ENCODE measurements at places on chromosomes 13 and 19.
A peak's percentile ranks its signal among the peaks of the same experiment; 100 is the strongest.

DNA sequence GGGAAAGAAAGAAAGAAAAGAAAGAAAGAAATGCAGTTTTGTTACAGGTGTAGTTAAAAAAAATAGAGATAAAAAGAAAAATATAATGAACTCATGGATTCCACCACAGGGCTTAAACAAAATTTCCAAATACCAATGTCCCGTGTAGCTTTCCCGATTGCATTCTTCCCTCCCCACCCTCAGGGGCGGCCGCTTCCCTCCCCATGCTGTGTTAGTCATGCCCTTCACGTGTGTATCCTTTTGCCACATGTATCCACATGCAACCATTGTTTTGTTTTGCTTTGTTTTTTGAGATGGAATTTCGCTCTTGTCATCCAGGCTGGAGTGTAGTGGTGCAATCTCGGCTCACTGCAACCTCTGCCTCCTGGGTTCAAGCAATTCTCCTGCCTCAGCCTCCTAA lies 3.6 kb upstream of the KMT5C start:
- no peak for DNase-seq

DNA sequence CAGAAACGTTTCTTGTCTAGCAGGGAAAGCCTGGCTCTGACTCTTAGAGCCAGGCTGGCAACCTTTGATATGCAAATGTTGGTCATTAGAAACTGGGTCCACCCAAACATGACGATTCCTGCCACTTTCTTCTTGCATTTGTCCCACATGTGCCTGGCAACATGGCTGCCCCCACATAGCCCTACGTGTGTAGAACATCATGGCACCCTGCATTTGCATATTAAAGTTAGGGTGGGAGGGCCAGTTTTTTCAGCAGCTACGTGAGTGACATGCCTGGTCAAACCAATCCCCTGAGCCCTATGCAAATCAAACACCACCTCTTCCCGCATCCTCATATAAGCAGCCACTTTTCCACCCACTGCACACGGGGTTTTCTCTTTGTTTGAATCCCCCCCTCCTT lies 95.0 kb downstream of the LIG4 start:
- DNase-seq, result no peak

- DNase-seq, result no peak
These were observed 508.9 kb upstream of the ARGLU1 start for GRCh38 chr13:107076801-107077200.

- DNase-seq, result no peak
These were observed 71.8 kb downstream of the SPACA7 start for GRCh38 chr13:112447761-112448603.

DNA sequence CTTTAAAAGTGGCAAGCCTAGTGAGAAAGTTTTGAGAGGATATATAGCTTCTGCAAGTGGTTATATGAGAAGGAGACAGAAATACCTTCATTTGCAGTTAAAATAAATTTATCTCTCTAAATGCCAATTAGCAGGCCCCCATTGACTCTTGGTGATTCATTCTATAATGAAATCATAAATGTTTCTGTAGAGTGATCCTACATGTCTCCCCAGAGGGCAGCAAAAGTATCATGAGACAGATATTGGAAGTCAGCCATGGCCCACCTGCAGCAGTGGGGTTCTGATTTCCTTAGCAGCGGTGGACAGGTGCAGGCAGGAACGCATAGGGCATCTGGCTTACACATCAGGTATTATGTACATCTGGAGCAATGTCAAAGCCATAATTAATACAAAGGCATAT lies 385.4 kb upstream of the SLC10A2 start:
- no peak for DNase-seq

DNA sequence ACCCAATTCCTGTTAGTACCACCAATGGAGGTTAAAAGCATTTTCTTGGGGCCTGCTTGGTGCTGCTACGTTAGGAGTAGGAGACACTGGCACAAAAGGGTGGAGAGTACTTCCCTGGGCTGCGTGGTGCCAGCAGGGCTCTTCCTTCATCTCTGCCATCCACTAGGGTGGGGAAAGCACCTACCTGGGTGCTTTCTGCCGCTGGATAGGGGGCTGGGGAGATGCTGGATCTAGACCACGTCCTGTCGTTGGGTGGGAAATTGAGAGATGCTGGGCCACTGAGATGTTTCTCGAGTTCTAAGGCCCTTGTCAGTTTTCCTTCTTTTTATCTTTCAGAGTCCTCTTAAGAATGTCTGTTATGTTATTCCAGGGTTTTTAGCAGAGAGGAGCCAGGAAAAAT lies 6.7 kb upstream of the FCGBP start:
- peak; percentile 49 for DNase-seq

DNA sequence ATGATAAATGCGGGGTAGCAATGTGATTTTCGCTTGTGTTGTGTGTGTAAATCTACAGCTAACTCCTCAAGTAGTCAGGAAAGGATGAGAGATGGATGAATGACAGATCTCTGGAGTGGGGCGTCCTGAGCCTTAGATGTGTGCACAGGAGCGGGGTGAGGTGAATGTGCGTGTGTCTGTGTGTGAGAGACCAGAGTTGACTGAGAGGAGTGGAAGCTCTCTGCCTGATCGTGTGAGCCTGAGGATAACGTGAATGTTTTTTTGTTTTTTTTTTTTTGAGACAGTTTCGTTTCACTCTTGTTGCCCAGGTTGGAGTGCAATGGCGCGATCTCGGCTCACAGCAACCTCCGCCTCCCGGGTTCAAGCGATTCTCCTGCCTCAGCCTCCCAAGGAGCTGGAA lies 805 bp downstream of the ZNF461 start:
- DNase-seq, result no peak

DNA sequence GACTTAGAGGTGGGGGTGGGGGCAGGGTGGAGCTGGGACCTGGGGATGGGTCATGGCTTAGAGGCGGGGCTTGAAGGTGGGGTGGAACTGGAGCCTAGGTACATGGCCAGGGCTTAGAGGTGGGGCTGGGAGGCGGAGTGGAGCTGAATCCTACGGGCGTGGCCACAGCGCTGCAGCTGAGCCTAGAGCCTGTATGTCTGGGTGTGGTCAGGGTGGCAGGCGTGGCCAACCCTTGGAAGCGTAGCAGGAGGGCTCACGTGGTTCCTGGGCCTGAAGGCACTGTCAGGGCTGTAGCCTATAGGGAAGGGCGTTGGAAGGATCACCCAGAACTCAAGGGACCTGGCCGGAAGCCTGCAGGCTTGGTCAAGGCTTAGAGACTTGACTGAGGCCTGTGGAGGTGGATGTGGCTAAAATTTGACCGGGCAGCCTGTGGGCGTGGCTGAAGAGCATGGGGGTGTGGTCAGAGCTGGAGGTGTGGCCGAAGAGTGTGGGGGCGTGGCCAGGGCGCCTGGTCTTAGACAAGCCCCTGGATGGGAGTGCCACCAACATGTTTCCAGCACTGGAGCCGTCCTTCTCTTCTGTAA lies 24.3 kb downstream of the COLGALT1 start:
- peak; percentile 15 for DNase-seq

DNA sequence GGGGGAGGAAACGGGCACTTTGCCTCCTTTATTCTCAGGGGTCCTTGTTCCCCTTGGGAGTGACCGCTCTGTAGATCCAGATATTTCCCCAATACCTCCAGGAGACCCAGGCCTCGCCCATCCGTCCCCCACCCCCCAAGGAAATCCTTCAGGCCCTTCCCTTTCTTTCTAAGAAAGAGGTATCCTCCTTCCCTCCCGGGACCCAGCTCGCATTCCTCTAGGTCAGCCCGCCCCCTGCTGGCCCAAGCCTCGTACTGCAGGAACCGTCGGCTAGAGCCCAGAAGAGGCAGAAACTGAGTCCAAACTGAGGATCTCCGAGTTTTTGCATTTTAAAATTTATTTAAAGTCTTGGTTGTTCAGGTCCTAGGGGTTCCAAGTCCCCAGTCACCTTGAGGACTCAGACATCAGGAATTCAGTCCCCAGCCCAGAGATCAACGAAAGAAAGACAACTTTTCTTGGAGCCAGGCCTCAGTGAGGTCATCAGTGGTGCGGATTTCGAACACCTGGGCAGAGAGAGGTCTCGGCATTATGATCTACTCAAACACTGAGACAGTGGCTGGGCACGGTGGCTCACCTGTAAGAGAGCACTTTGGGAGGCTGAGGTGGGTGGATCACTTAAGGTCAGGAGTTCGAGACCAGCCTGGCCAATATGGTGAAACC lies 7.5 kb upstream of the LRFN1 start:
- peak; percentile 84 for DNase-seq

DNA sequence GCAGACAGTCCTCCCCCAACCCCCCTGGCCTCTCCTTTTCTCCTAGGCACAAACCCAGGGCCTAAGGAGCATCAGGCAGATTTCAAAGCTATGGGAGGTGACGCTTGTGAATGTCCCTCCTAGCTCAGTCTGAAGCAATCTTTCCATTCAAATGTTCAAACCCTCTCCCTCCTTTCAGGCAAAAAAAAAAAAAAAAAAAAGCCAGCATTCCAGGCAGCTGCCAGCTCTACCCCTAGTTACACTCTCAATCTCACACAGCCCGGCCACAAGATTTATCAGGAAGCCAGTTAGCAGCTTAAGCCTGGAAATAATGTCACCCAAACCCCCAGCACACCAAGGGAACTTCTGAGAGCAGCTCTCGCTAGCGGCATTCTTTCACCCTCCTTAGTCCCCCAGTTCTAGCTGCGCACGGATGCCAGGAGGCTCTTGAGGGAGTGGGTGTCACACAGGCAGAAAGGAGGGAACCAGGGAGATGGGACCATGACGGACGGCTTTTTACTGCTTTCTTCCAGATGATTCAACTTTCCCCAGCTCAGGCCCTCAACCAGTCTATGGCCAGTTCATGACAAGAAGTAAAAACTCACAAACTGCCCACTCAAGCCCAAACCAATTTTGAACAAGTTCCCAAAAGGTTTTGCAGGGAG lies 6.3 kb downstream of the SH3GL1 start:
- no peak for DNase-seq

DNA sequence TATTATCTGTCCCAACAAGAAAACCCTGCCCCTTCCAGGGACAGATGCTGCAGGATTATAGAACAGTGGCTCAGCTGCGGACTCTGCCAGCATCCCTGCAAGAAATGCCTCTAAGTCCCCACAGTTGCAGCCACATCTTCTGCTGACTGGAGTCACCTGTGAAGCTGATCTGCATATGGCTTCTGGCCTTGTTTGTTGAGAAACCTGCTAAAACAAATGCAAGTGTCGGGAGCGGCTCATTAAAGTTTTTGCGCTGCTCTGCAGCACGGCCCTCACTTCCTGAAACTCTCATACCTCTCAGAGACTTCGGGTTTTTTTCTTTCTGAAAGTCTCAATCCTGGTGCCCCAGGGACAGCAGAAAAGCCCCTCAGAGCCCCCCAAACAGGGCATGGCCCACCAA lies 725.0 kb downstream of the UQCRFS1 start:
- no peak for DNase-seq

DNA sequence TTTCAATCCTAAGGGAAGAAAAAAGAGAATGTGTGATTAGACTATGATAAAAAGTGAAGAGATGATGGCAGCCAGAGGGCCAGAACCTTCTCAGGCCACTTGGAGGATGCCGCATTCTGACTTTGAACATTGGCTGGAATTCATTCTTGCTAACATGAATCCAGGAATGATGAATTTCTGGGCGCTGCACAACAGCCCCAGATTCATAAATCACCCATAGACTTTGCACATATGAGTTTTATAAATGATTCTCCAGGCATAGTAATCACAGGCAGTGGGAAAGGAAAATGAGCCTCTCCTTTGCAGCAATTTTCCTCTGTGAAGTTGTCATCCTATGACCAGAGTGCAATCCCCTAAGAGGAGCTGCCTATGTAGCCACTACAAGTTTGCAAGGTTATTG lies 555.4 kb downstream of the KCTD12 start:
- no peak for DNase-seq

DNA sequence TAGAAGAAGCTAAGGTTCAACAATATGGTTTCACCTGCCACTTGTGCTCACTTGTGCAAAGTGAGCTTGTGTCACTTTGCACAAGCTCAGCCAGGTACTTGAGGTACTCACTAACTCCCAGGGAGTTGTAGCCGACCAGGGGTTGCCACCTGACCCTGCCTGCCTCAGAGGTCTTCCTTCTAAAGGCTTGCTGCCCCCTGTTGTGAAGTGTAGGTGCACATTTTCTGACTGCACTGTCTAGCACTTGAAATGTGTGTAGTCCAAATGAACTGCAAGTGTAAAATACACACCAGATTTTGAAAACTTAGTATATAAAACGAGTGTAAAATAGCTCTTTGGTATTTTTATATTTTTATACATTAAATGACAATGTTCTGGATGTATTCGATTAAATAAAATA lies 230.8 kb downstream of the DLEU7 start:
- no peak for DNase-seq

DNA sequence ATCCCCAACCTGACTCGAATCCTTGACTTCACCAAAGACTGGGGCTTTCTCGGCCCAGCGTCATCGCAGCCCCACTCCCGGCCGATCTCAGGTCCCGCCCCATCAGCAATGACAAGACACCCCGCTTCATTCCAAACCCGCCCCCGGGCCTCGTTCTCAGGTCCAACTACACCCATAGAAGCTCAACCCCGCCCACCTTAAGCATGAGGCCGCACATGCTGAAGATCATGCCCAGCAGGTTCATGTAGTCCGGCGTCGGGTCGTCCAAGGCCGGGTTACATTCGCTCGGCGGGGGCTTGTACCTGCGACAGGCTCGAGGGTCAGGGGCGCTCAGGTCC lies 2.3 kb downstream of the WDR83 start:
- peak; percentile 87 for DNase-seq

GRCh38 chr13:51953347-51954195 lies 57.7 kb downstream of the ATP7B start:
- DNase-seq, result peak; percentile 16

DNA sequence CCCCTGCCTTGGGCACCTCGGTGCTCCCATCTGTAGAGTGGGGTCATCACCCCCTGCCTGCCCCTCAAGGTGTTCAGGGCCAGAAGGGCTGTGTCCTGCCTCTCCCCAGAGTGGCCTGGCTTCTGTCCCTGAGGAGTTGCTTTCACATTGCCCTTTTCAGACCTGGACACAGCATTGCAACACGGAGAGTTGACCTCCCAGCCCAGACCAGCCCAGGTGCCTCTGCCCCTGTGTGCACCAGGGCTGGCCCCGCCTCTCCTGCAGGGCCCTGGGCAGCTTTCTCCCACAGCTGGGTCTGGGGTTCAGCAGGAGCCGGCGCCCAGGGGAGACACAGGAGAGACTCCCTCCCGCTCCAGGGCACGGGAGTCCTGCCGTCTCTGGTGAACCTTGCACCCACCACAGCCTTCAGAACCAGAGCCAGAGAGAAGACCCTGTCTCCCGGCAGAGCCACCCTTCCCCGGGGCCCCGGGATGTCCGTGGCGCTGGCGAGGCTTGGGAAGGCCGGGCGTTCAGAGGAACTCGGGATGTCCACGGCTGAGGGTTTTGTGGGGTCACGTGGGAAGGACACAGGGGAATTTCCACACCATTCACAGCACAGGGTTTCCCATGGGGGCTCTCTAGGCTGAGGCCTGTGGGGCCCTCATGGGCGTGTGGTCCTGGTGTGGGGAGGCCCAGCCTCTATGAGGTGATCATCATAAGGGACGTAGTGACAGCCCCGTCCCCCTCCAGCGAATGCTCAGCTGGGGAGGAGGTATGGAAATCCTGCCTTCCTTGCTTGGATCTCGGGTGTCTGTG lies 23.2 kb downstream of the C13orf46 start:
- DNase-seq, result no peak
